ENCODE measurements at places on chromosomes 16 and 17.
A peak's percentile ranks its signal among the peaks of the same experiment; 100 is the strongest.

DNA sequence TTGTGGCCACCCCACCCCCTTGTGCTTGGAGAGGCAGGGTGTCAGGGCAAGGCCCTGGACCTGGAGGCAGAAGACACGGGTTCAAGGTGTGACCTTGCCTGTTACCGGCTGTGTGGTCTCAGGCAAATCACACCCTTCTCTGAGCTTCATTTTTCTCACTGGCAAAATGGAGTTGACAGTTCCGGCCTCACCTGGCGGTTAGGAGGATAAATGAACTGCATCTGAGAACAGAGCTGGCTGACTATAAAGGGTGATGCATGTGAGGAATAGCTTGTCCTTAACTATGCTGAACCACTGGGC, 4.2 kb upstream of the MEOX1 start:
- no peak for DNase-seq

DNA sequence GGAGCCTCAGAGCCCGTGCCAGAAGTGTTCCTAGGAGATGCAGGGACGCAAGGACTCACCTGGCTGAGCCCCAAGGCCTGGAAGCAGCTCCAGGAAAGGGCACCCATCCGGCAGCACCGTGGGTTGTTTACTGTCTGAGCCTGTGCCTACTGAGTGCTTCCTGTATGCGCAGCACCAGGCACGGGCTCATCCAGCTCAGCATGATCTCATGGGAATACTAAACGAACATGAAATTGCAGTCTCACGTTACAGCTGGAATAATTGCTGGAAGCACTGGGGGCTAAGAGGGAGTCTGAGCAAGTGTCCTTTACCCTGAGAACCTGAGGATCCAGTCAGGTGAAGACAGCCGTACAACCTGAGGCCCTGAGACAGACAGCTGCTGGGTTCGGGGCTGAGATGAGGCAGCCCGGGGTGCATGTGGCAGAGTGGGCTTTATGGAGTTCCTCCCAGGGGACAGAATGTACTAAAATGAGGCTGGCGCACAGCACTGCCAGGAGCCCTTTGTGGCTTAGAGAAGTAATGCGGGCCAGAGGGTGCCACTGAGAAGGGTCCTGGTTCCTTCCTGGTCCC, 5.4 kb downstream of the CTRL start:
- DNase-seq: peak; percentile 46

DNA sequence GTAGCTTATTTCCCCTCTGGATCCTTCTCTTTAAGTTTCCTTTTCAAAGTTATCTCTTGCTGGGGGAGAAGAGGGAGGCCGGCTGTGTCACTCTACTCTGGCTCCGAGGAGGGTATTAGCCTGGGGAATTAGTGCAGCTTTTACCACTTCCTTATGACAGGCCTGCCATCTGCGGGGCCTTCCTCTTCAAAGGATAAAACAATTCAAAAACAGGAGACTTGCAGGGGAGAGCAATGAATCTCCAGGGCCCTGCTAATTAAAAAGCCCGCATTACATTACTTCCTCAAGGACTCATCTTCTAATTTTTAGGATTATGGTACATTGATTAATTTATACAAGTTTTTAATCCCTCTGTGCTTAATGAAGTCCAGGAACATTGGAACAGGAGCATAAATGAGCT, 190.9 kb upstream of the CDH5 start:
- DNase-seq: no peak

DNA sequence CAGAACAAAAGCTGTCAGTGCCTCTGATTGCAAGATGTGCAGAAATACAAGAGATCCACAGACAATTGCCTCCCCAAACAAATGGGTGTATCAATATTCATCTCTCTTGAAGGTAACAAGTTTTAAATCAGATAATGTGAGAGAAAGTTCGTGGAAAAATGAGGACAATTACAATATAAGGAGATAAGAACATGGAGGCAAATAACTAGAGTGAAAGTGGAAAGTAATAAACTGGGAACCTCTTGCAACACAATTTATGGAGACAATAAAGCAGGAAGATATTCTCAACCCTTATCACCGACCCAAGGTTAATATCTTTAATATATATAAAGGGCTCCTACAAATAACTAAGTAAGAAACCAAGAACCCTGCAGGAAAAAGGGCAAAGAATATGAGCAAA, 14.2 kb upstream of the KRT19 start:
- no peak for DNase-seq

GRCh38 chr17:64441772-64442540, 7.0 kb upstream of the MILR1 start:
- no peak for DNase-seq

GRCh38 chr16:12565423-12565822, 238.3 kb downstream of the CPPED1 start:
- DNase-seq: no peak

- DNase-seq: no peak
These were observed 34.6 kb upstream of the TOX3 start for GRCh38 chr16:52581530-52581929.

GRCh38 chr17:57484826-57485565, 228.7 kb downstream of the MSI2 start:
- no peak for DNase-seq

GRCh38 chr16:47037396-47037745, 63.9 kb upstream of the DNAJA2 start:
- DNase-seq: no peak

DNA sequence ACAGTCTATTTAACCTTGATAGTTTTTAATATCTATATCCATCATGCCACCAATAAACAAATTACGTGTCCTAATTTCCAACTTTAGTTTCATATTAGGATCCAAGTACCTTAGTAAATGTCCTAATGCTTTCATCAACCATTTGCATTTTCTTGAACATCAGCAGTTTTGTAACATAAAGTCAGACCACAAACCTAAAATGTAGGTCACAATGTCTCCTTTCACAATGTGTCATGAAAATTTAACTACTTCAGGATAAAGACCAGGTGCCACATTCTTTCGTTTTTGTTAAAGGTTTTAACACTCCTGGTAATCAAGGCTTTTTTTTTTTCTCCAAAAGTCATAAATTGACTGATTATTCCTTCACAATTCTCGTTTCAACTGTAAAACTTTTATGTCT, 310.7 kb upstream of the PMFBP1 start:
- no peak for DNase-seq

- no peak for DNase-seq
These were observed 11.6 kb upstream of the ZNF689 start for GRCh38 chr16:30621765-30622164.

GRCh38 chr16:50933262-50933661, 191.4 kb downstream of the CYLD start:
- no peak for DNase-seq

GRCh38 chr17:76397687-76398522, 13.5 kb downstream of the SPHK1 start:
- DNase-seq: peak; percentile 83

- DNase-seq: no peak
These were observed 4.7 kb downstream of the SALL1 start for GRCh38 chr16:51146256-51146924.

- no peak for DNase-seq
These were observed 7.5 kb downstream of the VASN start for GRCh38 chr16:4378999-4379690.

GRCh38 chr17:69179227-69179952, 37.7 kb upstream of the ABCA6 start:
- no peak for DNase-seq

GRCh38 chr17:58112970-58113631, 29.9 kb downstream of the DYNLL2 start:
- DNase-seq: peak; percentile 77

DNA sequence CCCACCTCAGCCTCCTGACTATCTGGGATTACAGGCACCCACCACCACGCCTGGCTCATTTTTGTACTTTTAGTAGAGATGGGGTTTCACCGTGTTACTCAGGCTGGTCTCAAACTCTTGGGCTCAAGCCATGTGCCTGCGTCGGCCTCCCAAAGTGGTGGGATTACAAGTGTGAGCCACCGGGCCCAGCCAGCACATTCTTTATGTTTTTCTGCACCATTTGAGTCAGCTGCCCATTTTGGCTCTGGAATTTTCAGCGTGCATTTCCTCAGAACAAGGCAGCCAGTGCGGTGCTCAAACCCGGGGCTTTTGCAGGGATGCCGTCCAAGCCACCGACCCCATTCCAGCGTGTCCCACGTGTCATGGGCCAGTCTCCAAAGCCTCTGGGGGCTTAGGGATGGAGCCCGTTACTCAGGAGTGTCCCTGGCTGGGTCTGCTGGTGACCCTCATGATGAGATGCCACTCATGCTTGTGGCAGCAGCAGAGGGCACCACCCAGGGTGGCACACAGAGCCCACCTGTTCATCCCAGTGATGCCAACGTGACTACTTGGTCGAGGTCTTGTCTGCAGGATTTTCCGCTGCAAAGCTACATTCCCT, 3.7 kb upstream of the RAB40C start:
- no peak for DNase-seq

- no peak for DNase-seq
These were observed 9.6 kb upstream of the CD300C start for GRCh38 chr17:74555427-74555940.

DNA sequence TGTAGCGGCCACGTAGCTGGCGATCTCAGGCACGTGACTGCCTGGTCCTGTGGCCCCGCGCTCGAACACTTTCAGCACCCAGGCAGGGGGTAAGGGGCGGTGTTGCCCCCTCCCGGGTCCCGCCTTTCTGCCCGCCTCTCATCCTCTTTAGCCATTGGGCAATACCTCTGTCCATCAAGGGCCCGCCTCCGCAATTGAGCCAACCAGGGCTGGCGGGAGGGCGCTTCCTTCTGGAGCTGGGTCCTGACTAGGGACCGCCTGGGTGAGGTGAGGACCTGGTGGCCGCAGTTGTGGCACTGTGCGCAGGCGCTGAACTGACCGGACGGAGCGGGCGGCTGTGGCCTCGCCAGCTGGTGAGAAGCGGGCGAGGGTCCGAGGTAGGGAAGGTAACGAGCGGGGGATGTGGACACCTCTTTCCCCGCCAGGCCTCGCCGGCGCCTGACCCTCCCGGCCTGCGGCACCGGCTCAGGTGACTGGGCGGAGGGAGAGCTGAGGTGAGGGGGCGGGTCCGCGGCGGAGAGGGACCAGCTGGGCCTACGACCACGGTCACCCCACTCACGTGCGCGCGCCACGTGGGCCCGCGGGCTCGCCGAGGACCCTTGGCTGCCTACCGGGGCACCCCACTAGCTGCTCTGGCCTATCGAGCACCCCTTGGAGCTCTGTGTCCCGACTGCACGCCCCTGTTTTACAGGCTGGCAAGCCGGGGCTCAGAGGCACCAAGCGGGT, at the start of gene PDP2:
PDP2 (plus strand) TSS at position 228 of the 726 bp plus-strand sequence. CDS start 3,770 bp downstream, outside the sequence.
- peak; percentile 98 for DNase-seq

GRCh38 chr17:83081684-83082201, 2.3 kb downstream of the METRNL start:
- DNase-seq: no peak

DNA sequence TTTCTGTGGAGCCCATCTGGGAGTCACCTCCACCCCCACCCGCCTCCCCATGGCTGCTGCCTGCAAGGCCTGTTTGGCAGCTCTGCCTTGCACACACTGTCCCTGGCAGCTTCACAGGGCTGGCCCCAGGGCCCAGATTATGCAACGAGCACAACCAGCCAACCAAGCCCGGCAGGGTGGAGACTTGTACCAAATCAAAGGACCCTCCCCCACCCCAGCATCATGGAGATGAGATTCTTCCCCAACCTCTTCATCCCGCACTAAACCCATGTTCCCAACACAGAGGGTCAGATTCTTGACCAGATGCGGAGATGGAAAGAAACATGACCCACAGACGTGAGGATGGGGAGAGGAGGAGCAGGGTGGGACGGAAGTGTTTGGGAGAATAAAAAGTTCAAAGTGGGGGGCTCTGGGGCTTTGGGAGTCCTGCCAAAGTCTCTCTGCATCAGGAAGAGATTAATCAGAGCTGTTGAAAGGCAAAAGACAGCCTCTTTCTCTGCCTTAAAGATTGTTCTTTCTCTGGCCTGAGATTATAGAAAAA, 3.8 kb downstream of the SMARCD2 start:
- peak; percentile 97 for DNase-seq

DNA sequence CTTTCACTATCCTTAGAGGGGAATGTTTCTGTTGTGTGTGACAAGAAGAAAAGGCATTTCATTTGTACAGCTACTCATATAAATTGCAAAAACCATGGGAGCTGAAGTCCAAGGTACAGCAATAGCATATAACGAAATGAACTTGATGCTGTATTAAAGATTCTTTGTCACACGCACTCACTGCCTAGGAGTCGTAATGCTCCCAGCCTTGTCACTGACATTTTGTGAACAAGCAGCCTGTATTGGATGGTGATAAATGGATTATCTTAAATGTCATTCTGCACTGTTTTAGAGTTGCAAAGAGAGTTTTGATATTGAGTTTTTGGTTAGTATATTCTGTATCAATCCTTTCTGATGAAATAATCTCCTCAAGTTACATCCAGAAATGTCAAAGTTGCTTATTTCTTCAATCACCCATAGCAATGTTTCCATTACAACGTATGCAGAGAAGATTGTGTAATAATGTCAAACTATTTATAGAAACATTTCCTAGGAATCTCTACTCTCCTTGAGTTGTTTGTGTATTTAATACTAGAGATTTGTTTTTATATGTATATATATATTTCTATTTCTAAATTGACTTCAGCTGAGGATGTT, 270.6 kb downstream of the FTO start:
- no peak for DNase-seq

GRCh38 chr17:61986898-61987297, 59.1 kb upstream of the INTS2 start:
- no peak for DNase-seq

- no peak for DNase-seq
These were observed 567 bp downstream of the SOX9 start for GRCh38 chr17:72121164-72122009.

GRCh38 chr17:49388290-49388640, 26.2 kb upstream of the ZNF652 start:
- no peak for DNase-seq
